Omental fat pad (tissue), 4 donors: ENCODE measurements at places on chromosomes 7 and 10. TPM values are rescaled to one million over a fixed set of nuclear protein-coding genes. Genes with fewer than 3 reads are reported as not detected.

Gene APBB1IP
- total RNA-seq: 22.9 TPM

Gene ZEB1
- 56.6 TPM for total RNA-seq

Gene TCF7L2
- 30.6 TPM for total RNA-seq

Gene SLC18A2
- total RNA-seq: 0.93 TPM

- DNase-seq: no peak
Observed at GRCh38 chr7:104156842-104157277, 51.0 kb downstream of the ORC5 start.

Gene AGR3
- total RNA-seq: not detected

GRCh38 chr10:29048506-29048905, 240.4 kb upstream of the LYZL1 start:
- DNase-seq: no peak

Gene MMD2
- total RNA-seq: not detected
